ENCODE measurements at places on chromosomes 11 and 22.

DNA sequence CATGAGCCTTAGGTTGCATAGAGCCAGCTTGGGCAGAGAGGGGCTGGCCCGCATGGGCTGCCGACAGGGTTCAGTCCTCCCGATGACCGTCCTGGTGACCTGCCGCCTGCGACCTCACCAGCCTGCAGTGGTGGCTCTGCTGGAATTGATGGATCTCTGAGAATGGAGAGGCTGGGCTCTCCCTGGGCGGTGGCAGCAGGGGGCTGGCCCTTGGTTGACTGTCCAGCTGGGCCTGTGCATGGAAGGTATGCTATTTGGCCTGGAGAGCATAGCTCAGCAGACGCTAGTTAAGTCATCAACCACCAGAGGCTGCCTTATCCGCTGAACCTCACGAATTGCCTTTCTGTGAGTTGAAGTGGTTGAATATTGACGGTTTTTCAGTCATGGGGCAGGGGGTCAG is 19.7 kb downstream of the GRAMD4 start:
- no peak for DNase-seq

DNA sequence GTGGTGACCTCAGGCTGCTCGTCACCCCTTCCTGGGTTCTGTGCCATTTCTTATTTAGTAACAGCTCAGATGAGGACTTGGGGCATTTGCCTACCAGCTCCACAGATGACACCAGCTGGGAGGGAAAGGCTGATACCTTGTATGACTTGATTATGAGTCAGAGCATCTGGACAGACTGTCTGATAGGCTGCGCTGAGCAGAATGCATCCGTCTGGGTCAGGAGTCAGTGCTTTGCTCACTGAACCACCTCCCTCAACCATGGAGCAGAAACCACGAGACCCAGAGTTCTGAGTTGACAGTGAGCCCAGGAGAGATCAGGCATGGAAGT is 6.8 kb downstream of the ST14 start:
- no peak for DNase-seq

DNA sequence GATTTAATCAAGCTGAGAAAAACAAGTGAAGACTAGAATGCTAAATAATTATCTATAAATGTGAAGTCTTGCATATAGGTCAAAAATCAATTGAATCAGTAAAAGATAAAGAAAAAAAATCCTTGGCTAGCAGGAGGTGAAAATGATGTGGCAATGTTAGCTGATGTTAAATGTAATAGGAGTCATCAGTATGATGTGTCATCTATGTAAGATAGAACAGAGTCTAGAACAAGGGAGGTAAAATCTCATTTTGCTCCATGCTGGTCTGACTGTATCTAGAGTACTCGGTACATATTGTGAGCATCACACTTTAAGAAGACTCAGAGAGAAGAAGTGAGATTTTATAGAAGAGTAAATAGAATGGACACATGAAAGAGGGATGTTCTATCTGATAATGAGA is 721.2 kb downstream of the ETS1 start:
- no peak for DNase-seq

DNA sequence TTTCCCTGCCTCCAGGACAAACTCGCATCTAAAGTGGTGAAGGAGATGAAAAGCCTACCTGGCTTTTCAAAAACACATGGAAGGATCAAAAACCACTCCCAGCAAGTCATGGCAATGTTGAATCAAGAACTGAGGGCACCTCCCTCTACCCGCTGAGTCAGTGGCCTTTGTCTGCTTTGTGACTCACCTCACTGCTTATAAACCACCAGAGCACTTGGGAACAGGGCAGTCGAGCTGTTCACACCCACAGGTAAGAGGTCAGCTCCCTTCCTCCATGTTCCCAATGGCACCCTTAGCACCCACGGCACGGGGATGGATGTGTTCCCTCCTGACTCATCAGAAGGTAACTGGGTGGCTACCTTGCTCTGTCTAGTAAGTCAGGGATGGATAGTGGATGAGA is 21.7 kb downstream of the TENM4 start:
- DNase-seq: no peak

GRCh38 chr11:100927579-100927978 is 202.0 kb downstream of the PGR start:
- DNase-seq: no peak

DNA sequence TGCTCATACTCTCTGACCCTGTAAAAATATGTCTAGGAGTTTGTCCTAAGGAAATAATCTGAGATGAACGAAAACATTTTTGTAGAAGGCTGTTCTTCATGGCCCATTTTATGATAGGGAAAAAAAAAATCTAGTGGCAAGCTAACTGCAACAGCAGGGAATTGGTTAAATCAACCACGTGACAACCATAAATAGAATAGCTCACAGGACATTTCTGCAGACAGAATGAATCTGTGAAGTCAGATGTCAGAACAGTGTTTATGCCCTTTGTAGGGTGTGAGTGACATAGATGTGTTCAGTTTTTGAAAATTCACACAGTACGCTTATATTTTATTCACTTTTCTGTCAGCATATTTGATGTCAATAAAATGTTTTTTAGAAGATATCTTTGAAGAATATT is 16.1 kb downstream of the ARHGAP1 start:
- DNase-seq: no peak

DNA sequence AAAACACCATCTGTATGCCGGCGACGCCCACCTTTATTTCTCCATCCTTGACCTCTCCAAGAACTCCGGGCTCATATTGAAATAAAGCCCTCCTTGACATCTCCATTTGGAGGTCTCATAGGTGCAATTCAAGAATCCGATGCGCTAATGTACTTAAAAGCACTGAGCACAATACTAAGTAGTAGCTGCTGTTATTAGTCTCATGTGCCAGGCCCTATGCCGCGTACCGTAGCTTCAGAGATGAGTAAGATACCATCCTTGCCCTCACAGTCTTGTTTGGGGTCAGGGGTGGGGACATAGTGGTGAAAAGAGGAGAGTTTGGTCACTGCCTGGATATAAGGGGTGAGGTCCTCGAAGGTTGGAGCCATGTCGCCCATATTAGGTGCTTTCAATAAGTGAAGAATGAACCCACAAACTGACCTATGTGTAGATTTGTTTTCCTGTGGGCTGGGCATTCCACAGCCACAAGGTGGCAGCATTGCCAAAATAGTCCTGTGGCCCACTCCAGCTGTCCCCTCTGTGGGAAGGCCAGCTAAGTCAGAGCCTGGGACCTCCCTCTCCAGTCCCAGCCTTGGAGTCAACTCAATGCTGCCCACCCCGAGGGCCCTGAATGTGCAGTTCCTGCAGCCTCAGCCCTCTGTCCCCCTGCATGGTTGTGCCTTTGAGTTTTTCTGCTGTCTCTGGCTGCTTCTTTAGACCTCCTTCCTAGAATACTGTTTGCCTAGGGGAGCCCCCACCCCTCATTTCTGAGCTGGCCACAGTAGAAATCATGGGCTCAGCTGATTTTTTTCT is 6.5 kb downstream of the DCPS start:
- DNase-seq: no peak

DNA sequence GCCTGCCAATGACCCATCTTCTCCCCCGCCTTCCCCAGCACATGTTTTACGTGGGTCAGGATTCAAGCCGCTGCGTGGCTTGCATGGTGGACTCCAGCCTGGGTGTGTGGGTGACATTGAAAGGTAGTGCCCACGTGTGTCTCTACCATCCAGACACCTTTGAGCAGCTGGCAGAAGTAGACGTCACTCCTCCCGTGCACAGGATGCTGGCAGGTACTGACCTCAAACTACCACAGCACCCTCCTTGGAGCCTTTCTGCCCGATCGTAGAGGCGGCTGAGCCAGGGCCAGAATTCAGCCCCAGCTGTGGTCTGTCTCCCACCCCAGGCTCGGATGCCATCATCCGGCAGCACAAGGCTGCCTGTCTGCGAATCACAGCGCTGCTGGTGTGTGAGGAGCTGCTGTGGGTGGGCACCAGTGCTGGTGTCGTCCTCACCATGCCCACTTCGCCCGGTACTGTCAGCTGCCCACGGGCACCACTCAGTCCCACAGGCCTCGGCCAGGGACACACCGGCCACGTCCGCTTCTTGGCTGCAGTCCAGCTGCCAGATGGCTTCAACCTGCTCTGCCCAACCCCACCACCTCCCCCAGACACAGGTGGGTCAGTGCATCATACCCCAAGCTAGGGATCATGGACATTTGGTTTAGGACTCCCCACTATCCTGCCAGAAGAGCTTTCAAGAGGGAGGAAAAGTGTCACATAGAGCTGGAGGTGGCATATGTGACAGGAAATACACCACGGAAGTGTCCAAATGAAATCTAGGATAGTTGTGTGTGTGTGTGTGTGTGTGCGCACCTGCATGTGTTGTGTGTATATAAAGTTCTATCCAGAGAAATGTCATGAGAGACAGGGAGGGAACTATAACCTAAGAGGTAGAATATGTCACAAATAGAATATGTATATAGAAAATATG is 10.6 kb upstream of the RELT start:
- DNase-seq: no peak

- DNase-seq: no peak
These were observed 38.3 kb upstream of the TH start for GRCh38 chr11:2209900-2210321.

DNA sequence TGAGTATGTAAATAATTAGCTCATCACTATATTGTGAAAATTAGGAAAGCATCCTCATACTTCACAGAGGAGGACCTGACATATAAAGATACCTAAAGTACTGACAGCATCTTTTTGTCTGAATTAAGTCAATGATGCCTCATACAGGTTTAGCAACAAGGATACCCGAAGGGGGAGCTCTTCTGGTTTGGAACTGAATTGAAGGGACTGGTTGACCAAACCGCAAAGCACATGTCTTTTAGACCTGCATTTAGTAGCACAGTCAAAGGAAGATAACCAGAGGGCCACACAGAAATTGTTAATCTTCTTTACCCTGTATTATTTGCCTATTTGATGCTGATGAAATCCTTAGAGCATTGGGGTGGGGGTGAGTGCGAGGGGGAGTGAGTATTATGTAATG is 12.9 kb upstream of the WT1 start:
- DNase-seq: peak; percentile 19

GRCh38 chr22:17091851-17092250 is 7.1 kb downstream of the IL17RA start:
- DNase-seq: no peak

GRCh38 chr11:65651589-65652510 is 10.9 kb downstream of the RELA start:
- DNase-seq: no peak

DNA sequence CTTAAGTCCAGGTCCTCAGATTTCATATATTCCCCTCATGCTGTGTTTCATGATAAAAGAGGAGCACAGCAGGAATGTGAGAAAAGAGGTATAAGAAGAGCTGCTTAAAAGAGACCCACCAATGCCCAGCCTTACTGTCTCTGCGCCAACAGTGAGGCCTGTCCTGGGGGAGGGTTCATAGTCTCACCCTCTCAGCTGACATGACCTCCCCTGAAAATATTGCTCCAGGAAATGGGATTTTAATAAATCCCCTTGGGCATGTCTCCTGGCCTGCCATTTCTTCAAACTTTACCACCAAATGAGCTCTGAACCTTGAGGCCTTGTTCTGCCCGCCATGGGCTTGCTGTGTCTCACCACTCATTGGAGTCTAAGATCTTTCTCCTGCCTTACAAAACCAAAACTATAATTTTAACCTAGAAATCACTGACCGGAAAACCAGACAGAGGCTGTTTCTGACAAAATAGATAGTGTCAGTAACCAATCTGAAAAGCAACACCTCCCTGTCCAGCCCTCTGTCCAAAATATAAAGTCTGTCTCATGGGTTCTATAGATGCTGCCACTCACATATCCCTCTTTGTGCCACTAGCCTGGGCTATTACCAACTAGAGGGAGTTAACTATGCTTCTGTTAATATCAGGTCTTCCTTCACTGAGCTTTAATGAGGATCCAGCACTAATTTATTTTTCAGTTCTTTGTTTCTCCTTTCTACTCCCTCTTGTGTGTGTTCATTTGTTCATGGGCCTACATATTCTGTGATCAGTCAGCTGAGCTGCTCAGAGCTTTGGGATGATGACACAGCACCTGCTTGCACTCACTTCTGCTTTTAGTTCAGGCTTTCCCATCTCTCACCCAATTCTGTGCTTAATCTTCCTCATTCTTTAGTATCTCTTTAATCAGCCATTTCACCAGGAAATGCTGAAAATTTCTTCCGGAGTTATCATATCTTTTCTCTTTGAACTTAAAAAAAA is at the start of gene OR2AG2:
TSS of gene OR2AG2 (minus strand) at position 51 of the 968 bp plus-strand sequence. CDS start 3,019 bp downstream, outside the sequence.
- no peak for DNase-seq

DNA sequence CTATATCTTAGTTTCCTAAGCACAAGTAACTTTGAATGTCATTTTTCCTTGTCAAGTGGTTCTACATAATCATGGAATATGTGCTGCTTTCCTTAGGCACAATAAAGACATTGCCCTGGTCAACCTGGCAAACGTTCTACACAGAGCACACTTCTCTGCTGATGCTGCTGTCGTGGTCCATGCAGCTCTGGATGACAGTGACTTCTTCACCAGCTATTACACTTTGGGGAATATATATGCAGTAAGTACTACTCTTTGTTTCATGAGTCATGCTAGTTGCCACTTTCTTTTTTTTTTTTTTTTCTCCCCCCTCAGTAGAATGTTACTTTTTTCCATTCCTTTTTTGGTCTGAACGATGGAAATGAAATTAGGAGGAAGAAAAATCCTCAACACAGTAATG is 38.5 kb downstream of the TTC17 start:
- DNase-seq: no peak

GRCh38 chr11:68338051-68338780 is 25.8 kb downstream of the LRP5 start:
- DNase-seq: no peak

DNA sequence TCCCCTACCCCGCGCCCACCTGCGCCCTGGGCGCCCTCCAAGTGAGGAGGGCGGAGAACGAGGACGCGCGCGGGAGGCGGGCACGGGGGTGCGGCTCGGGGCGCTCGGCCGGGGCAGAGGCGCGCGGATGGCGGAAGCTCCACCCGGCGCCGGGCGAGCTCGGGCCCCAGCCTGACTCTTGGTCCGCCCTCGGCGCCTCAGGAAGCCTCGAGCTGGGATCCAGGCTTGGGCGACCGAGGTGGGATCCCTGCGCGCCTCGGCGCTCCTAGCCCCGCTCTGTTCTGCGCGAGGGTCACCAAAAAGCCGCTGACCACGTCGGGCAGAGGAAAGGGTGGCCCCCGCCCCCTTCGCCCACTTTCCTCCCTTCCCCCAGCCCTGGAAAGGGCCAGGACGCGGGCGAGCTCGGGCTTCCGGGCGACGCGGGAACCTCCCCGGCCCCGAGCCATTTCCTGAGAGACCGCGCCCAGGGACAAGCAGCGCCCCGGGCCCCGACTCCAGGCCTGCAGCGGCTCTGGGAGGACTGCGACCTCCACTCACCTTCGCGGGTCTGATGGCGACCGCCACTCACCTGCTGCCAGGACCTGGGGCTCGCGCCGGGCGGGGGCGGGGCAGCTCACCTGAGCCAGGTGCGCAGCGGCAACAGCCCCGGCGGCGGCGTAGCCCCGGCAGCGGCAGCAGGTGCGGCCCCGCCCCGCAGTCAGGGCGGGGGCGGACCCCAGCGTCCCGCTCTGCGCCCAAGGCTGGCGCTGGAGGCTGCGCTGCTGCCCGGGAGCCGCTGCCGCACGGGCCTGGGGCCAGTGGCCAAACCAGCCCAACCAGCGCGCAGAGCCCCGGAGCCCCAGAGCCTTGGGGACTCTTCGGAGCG is 2.2 kb upstream of the SIGIRR start:
- DNase-seq: no peak

All from NCI-H1694 treated with DMSO at 0.1 percent for 48 hours (cell line).